Activated CD4-positive, alpha-beta T cell treated with anti-CD3 and anti-CD28 coated beads, Interleukin-2, amount 50 U/mL, for 4 hours (primary cell): ENCODE measurements at places on chromosomes 6 and 20.

DNA sequence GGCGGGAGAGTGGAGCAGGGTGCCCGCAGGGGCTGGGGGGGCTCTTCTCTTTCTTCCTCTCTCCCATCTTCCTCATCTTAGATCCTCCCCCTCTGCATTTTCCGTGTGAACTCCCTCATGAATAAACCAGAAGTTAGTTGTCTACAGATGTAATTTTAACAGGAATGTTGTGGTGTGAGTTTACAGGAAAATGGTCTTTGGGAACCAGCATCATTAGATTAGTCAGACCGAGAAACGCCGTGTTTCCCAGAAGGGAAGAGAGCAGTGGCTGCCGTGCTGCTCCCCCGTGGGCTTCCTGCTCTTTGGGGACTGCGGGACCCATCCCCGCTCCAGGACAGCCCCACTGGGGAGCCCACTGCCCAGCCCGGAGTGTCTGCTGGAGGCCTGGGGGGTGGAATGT lies 3.4 kb downstream of the MYT1 start:
- no peak for DNase-seq

GRCh38 chr6:53199156-53199555 lies 50.5 kb upstream of the GCM1 start:
- DNase-seq: no peak

DNA sequence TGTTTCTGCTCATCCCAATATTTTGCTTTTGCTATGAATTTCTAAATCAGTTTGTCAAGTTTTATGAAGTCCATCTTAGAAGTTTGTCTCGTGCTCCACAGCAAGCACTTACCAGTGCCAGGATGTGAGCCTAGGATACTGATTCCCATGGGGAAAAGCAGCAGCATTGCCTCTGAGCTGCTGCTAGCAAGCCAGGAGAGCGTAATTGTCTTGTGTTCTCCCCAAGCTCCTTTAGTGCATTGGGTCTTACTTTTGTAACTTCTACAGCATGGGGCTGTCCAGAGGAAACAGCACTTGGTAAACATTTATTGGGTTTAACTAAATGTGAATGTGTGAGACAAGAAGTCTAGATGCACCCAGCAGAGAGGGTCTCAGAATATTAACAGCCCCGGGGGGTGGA lies 76.1 kb downstream of the RNF182 start:
- DNase-seq: no peak

GRCh38 chr6:24214984-24215383 lies 89.0 kb downstream of the NRSN1 start:
- no peak for DNase-seq

GRCh38 chr6:88059191-88059590 lies 11.6 kb downstream of the SPACA1 start:
- no peak for DNase-seq

DNA sequence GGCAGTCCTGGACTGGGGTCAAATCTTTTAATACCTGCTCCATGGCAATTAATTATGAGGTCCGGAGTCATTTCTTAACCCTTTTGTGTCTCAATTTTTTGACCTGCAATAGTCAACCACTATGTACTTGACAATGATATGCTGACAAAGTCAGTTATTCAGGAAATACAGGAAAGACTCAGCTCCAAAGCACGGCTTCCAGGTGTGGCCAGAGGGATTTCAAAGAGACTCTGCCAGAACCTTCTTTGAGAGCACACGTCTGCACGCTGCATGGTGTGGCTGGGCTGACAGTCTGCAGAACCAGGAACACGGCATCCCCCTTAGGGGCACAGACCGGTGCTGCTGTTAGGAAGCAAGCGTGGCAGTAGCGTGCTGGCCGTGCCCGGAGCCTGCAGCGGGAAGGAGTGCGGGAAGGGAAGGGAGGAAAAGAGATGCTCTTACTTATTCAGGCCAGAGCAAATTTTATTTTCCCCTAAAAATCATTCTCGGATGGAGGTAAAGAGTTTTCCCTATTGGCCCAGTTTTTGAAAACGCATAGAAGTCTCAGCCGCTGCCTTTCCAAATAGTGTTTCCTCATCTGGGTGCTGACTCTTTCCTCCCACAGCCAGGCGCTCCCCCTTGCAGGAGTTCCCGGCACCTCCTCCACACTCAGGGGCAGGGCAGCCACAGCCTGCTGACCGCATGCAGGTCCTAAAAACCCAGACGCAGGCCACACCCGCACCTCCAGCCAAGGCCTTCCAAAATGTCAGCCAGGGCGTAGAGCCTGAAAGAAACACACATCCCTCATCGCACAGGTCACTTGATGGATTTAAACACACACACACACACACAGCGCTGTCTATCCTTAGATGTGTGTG lies 187.4 kb upstream of the SNX9 start:
- no peak for DNase-seq
